ENCODE measurements at places on chromosomes 1 and 21. TPM values are rescaled to one million over a fixed set of nuclear protein-coding genes. Genes with fewer than 3 reads are reported as not detected.

Gene CELA2A
- total RNA-seq: not detected

Gene BATF3
- total RNA-seq: 2.9 TPM

Gene CLCA2
- total RNA-seq: 1.0 TPM

Gene RYR2
- total RNA-seq: 5.9 TPM

Gene KRTAP10-4
- not detected for total RNA-seq

Gene WLS
- total RNA-seq: 118 TPM

Gene HYI
- total RNA-seq: 41.8 TPM

Gene HSPG2
- total RNA-seq: 197 TPM

Gene ANGPTL7
- not detected for total RNA-seq

Gene OLIG2
- not detected for total RNA-seq

Gene TRIM46
- 0.76 TPM for total RNA-seq

Gene RGS18
- 0.75 TPM for total RNA-seq

Gene OPRD1
- total RNA-seq: 1.1 TPM

Gene HNRNPCL1
- total RNA-seq: not detected

Gene KCNQ4
- 13.0 TPM for total RNA-seq

Gene FAM72C
- 0.43 TPM for total RNA-seq

Gene HSD11B1
- 5.7 TPM for total RNA-seq

Gene RHD
- total RNA-seq: not detected

Gene SMCP
- total RNA-seq: not detected

Gene PRKAA2
- total RNA-seq: 2.4 TPM
